ENCODE measurements at places on chromosomes 3 and 15. TPM values are rescaled to one million over a fixed set of nuclear protein-coding genes. Genes with fewer than 3 reads are reported as not detected.

The MCTP2 gene
- polyA plus RNA-seq: 22.0 TPM

The ISG20 gene
- 1.5 TPM for polyA plus RNA-seq

The DNASE1L3 gene
- 2.4 TPM for polyA plus RNA-seq

The HDC gene
- 0.48 TPM for polyA plus RNA-seq

The NKTR gene
- polyA plus RNA-seq: 203 TPM

The SLCO3A1 gene
- polyA plus RNA-seq: 11.1 TPM

The MAP6D1 gene
- 1.9 TPM for polyA plus RNA-seq

The HYAL1 gene
- 6.1 TPM for polyA plus RNA-seq

The MST1R gene
- 1.3 TPM for polyA plus RNA-seq

The LDHAL6B gene
- polyA plus RNA-seq: 0.19 TPM

The NR2E3 gene
- 0.31 TPM for polyA plus RNA-seq

DNA sequence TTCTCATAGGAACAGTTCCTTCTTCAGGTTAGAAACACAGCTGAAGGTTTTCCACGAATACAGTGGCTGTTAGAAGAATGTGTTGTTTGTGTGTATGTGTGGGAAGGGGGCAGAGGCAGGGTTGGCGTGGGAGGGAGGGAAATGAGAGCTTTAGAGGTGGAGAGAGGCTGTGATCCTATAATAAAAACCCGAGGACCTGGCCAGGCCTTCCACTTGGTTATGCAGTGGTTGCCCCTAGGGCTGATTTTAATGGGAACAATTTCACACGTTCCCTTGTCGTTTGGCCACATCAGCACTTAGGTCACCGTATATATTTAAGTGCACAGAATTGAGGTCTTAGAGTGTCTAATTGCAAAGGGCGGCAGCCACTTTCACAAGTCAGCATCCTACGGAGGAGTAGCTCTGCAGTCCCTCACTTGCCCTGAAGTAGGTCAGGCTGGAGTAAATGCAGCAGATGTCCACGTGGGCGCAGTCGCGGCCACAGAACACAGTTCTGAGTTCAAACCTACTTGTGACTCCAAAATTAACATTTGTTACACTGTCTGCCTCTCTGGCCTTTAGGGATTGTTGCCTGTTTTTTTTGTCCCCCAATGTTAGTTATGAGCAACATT, 85.6 kb downstream of the PDCD6IP start:
- peak; percentile 18 for DNase-seq

DNA sequence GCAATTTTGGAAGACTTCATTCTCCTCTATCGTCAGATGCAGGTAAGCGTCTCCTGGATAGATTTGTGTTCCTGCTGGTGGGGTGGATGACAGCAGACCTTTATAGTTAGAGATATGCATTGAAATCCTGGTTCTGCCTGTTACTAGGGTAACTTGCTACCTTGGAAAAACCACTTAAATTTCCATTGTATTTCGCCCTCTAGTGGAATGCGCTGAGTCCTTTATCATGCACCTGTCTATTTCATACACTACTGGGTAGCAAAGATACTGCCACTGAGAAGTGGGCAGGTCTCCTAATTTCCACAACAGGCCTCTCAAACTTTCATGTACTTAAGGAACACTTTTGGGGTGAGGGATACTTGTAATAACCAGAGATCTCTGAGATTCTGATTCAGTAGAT, 209.5 kb upstream of the SUCLG2 start:
- DNase-seq: no peak

GRCh38 chr3:162492446-162493081, 996.0 kb downstream of the OTOL1 start:
- DNase-seq: no peak

- DNase-seq: no peak
Observed at GRCh38 chr3:133162670-133163305, 124.6 kb downstream of the TMEM108 start.

DNA sequence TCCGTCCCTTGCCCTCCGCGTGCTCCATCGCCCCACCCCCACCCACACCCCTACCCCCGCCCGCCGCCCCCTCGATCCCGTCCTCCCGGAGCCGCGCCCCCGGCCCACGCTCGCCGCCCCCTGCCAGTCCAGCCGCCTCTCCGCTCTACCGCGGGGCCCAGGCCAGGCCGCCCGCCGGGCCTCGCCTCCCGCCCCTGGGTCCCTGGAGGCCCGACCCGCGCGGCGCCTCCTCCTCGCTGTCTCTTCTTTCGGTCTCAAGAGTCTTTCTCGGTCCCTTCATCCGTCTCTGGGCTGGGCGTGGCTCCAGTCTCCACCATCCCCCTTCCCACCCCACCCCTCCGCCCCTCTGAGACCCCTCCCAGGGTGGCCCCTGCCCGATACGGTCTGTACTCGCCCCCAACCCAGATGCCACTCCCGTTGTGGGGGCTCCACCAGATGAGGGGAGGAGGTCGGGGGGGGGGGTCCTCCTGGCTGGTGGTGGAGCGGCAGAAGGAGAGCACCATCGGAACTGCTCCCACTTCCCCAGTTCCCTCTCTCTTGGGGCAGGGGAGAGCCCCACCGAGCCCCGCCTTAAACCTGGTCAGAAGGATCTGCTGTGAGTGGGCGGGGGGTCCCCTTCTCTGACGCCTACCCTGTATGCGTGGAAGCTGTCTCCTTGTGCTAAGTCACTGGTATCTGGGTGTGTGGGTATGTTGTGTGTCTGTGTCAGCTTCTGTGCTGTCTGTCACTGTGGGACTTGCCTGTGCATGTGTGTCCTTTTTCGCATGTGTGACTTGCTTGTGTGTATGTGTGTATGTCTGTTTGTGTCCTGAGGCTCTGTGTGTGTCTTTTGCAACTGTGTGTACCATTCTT, 1.0 kb downstream of the PRKCD start:
- DNase-seq: no peak

- no peak for DNase-seq
Observed at GRCh38 chr15:40097968-40098476, 10.7 kb downstream of the BMF start.

GRCh38 chr15:50260969-50261496, 4.5 kb downstream of the HDC start:
- DNase-seq: no peak

DNA sequence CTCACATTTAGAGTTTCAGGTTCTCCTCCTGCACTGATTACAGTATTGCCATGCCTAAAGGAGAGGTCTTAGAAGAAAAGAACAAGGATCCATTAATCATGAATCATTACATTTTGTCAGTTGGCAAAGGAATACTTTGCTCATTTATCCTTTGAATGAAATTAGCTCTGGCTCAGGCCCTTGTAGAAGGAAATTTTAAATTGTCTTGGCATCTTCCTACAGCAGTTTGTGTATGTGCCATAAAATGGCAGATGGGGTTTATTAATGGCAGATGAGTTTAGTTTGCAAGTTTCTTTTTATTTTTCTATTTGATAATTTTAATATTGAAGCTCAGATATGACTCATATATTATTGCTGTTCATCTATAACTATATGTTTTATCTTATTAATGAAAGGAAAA, 181.2 kb upstream of the EPHA3 start:
- DNase-seq: no peak

- no peak for DNase-seq
Observed at GRCh38 chr3:127452321-127452821, 138.2 kb downstream of the TPRA1 start.

DNA sequence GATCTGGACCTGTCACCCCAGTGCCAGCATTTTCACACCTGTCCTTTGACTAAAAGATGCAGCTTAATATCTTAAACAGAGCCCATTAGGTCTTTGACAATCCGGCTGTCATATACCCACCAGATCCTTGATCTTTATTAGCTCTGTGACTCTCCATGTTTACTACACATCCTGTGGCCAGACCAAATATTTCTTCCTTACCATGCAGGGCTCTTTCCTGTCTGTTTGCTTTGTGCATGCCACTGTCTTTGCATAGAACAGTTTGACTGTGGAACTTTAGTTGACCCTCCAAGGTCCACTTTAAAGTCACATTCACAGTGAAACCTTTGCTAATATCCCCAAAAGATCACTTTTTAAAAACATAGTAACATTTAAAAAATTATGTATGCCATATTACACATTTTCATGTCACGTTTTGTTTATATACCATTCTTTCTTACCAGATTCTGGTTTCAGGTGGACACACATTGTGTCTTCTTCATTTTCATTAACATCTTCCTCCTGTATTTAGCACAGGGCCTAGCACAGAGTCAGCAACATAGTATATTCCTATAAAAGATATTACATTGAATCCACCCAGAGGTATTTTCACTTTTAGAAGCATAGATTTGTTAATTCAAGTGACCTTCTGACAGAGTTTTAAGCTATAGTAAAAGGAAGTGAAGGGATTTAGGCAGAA, 95.8 kb downstream of the RAP2B start:
- no peak for DNase-seq

DNA sequence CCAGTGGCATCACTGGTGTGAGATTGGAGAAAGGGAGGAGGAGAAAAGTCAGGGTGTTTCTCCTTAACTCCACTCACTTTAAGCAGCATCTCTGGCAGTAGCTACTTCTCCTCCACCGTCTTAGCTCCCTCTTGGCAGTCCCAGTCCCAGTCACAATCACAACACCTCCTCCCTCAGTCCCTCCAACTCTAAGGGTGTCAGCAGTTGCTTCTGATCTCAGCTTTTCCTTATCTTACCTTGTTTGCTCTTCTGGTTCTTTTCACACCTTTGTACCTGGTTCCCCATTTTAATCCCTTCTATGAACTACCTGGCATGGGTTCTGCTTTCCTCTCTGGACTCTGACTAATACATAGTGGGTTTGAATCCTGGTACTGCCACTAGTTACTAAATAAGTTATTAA, 188.3 kb upstream of the CTDSPL start:
- DNase-seq: no peak

DNA sequence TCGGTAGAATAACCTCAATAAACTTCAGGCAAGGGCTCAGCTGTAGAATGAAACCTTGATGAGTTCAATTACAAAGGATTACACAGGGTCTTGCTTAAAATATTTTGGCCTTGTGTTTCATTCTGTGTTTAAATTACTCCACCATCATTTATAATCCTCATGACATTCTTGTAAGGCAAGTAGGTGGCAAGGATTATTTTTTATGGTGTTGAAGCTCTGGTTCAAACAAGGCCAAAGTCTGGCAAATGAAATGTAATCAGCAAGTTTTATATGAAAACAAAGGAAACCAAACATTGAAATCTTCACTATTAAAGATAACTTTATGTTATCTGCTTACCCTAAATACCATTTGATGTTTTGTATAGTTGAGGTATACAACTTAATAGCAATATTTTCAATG, 221.3 kb upstream of the HES1 start:
- DNase-seq: no peak

- no peak for DNase-seq
Observed at GRCh38 chr3:107861904-107862303, 228.9 kb downstream of the CD47 start.

- no peak for DNase-seq
Observed at GRCh38 chr3:110027446-110028080, 690.2 kb upstream of the DPPA4 start.

GRCh38 chr3:159669766-159670165, 318.9 kb upstream of the IL12A start:
- DNase-seq: no peak

DNA sequence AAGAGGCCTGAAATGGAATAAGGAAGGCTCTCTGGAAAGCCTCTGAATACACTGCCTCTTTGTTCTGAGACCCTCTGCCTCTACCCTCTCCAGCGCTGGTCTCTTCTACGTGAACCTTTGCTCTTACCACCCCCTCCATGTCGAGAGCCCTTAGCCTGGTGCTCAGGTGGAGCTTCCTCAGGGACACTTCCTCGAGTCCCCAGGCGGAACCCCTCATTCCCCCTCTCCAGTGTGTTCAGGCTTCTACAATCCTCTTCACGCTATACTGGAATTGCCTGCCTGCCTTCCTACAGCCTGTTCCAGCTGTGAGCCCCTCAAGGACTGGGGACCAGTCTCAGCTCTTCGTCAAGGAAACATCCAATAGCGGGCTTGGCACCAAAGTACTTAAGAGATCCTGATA, 7.4 kb downstream of the STIMATE start:
- no peak for DNase-seq

- no peak for DNase-seq
Observed at GRCh38 chr15:29099131-29099880, 170.3 kb downstream of the NSMCE3 start.

DNA sequence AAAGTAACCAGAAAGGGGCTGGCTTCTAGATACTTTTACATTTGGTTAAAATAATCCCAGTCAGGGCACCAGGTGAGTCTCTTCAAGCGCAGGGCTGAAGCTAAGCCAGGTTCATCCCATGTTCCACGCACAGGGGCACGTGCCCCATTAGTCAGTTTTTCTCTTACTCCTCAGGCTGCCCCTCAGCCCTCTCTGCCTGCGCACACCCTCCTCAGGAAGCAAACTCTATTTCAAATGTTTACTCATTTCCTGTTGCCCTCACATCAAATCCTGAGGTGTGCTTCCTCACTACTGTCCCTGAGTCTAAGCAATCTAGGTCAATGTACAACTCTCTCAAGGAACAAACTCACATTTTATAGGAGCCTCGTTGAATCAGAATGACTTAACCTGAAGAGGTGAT, 48.5 kb downstream of the THBS1 start:
- no peak for DNase-seq

DNA sequence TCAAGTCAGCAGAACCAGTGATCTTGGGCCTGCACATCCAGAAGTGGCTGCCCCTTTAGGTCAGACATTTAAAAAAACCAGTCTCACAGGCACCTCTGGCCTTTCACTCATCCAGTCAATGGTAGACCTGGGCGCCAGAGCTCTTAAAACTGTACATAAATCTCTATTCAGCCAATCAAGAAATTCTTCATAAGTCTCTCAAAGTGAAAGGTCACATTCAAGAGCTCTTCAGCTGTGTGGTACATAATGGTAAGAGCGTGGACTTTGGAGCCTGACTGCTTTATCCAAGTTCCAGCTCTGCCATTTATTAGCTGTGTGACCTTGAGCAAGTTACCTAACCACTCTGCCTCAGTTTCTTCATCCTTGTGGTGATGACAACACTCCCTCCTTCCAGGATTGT, 22.3 kb upstream of the MORF4L1 start:
- DNase-seq: no peak

DNA sequence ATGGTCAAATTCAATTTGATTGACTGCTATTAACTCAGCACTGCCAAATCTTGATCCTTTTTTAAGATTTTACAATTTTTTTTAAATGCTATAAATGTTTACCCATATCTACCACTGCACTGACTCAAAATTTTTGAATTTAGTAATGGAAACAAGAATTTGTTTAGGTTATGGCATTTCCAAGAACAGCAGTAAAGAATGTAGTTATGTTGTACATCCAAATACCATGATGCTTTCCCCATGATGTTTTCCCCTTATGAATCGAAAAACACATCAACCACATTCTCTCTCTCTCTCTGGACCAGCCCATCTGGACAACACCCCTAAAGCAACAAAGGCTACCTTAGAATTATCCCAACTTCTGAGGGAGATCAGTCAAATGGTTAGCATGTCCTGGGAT, 14.2 kb downstream of the CHRM5 start:
- DNase-seq: no peak

- no peak for DNase-seq
Observed at GRCh38 chr15:87129916-87130315, 1050.2 kb downstream of the AGBL1 start.

- no peak for DNase-seq
Observed at GRCh38 chr3:136932523-136932922, 25.3 kb upstream of the IL20RB start.
